Mucosa of gallbladder (tissue), 1 donor: ENCODE measurements at places on chromosomes 1 and 21. TPM values are rescaled to one million over a fixed set of nuclear protein-coding genes. Genes with fewer than 3 reads are reported as not detected.

- peak; percentile 51 for DNase-seq
These were observed 61.5 kb downstream of the CD58 start for GRCh38 chr1:116508984-116509980.

QSOX1 gene
- total RNA-seq, result 395 TPM

NBPF3 gene
- total RNA-seq, result 16.4 TPM

- DNase-seq, result no peak
These were observed 30.4 kb upstream of the MED18 start for GRCh38 chr1:28298438-28298837.

DNA sequence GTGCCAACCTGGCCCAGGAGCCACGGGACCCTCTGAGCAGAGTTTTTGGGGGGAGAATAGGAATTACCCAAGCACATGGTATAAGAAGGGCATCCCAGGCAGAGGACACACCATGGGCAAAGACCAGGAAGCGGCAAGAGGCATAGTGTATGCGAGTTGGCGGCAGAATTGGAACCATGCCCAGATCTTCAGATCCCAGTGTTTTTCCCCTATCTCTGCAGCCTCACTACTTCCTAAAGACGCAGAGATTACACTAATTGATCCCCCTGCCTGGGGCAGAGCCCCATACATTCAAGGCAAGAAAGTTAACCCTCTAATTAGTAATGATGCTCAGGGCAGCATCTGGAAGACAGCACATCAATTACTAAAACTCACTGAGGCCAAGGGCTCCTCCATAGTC lies 48.2 kb downstream of the SYT2 start:
- DNase-seq, result peak; percentile 27

DNA sequence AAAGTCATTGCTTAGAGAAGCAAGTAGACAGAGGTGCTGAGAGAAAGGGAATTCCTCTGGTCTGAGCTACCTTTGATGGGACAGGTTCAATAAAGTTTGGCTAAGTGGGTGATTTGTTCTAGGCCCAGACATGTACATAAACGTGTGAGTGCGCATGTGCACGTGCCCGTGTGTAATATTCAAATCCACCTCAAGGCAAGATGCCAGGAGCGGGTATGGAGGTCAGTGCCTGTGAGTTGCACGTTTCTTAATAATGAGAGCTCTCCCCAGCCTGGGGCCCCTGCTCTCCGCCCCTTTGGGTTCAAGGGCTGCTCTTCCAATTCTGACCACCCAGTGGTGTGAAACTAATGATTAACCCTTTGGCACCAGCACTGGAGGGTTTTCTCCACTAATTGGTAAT lies 53.8 kb upstream of the LMO4 start:
- no peak for DNase-seq

DNA sequence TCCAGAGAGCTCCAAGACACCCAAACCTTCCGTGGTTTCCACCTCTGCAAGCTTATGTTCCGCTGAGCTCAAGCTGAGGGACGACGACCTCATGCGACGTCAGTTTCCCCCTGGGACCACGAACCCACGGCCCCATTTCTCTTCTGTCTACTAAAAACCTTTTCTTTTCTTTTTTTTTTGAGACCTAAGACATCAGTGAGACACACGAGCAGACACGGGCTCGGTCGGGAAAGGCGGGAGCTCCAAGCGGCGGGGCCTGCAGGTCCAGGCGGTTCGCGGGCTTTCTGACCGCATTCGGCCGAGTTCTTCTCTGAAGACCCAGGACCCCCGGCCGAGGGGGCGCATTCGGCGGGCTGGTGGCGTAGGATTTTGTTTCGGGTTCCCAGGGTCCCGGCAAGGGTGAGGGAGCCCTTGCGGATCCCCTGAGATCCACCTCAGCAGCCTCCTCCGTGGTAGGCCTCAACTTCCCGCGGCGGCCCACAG lies 402 bp downstream of the C21orf58 start:
- no peak for DNase-seq

AKNAD1 gene
- total RNA-seq, result 0.37 TPM

SUSD4 gene
- total RNA-seq, result 3.4 TPM

GRCh38 chr1:228799924-228800323 lies 64.6 kb downstream of the RHOU start:
- DNase-seq, result no peak

CFAP141 gene
- not detected for total RNA-seq

NFYC gene
- 57.0 TPM for total RNA-seq

PPP1R8 gene
- 36.5 TPM for total RNA-seq

- DNase-seq, result peak; percentile 46
These were observed 148.6 kb upstream of the CD34 start for GRCh38 chr1:208059409-208060001.

GRCh38 chr1:240056350-240056749 lies 35.3 kb upstream of the FMN2 start:
- DNase-seq, result no peak

DNA sequence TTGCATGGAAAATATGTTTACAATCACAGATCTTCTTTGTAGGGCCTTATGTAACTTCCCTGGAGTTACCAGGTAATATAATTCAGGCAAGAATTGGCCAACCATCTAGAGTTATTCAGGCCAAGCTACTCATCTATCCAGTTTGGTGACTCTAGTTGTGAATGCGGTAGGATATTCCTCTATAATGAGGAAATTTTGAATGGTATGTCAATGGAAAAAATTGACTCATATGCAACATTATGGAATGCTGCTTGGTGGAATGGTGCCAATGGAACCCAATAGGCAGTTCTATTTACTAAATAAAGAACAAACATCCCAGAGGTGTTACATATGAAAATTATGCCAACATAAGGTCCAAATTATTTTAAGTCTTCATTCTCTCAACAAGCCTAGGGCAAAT lies 5.6 kb upstream of the TNFSF18 start:
- DNase-seq, result no peak

GRCh38 chr1:221302357-221302756 lies 423.1 kb downstream of the HLX start:
- DNase-seq, result no peak

- DNase-seq, result no peak
These were observed 220.5 kb downstream of the KCNT2 start for GRCh38 chr1:196387766-196388165.

DNA sequence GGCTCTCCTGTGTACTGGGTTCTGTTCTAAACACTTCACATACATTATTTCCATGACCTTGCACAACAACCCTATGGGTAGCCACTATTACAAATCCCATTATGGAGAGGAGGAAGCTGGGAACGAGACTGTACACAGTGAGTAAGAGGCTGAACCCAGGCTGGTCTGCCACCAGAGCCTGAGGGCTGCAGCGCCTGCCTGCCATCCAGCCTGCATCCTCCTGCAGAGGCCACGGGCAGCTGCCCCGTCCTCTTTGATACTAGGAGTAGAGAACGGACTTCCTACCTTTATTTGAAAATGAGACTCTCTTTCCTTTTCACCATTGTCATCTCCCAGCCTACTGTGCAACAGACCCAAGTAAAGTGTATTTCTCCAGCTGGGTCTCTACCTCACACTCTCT lies 370.0 kb downstream of the HHAT start:
- DNase-seq, result no peak

DNA sequence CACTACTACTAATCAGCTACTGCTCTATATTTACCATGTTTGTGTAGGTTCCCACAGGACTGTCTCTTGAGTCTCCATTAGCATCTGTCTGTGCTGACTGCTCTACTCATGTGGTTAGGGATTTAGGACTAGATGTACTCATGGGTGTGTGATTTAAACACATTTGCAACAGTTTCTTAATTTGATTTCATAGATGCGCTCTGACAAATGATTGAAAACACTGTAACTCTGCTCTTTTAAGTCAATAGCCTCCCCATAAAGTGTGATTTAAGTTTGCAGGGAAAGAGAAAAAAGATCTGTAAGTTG lies 809.3 kb downstream of the NCAM2 start:
- no peak for DNase-seq

DNA sequence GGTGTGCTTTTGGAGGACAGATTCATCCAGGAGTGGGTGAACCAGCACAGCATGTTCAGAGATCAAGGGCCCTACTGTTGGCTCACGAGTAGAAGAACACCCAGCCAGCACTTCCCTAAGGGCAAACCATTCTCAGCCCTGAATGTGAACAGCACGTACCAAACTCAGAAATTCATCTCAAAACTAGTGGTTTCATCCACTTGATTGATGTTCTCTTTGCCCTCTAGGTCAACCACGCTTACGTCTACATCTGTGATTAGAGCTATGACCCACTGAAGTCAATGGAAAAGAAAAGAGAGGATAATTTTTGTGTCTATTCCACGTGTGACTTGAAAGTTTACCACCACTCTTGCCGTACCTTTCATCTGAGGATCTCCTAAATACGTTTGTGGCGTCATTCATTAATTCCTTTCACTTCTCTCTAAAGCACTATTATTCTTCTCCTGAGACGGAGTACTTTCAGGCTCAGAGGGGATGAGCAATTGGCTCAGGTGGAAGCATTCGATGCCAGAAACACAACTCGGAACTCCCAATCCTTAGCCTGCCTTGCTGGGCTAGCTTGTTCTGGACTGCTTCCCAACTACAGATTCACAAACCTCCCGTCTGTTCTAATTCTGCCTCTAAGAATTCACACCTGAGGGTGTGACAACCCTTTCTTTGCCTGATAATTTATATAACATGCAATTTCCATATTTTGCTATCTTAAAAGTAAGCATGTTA lies 57.3 kb upstream of the HIVEP3 start:
- no peak for DNase-seq

DNA sequence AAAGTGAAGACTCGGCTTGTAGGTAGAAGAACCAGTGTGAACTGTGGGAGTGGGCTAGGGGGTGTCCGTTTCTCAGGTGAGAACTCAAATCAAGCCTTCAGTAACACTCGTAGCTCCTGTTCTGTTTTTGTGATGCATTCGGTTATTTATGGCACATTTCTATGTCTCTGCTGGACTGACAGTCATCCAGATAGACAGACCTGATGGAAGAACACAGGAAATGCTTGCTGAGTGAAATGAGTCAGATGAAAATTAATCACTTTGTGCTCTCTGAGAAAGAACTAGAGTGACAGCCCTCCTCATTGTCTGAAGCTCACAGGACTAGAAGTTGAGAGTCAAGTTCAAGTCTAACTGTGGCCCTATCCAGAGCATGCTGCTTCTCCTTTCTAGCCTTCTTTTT lies 360.1 kb upstream of the PLXNA2 start:
- no peak for DNase-seq

NHLH1 gene
- total RNA-seq, result not detected

DNA sequence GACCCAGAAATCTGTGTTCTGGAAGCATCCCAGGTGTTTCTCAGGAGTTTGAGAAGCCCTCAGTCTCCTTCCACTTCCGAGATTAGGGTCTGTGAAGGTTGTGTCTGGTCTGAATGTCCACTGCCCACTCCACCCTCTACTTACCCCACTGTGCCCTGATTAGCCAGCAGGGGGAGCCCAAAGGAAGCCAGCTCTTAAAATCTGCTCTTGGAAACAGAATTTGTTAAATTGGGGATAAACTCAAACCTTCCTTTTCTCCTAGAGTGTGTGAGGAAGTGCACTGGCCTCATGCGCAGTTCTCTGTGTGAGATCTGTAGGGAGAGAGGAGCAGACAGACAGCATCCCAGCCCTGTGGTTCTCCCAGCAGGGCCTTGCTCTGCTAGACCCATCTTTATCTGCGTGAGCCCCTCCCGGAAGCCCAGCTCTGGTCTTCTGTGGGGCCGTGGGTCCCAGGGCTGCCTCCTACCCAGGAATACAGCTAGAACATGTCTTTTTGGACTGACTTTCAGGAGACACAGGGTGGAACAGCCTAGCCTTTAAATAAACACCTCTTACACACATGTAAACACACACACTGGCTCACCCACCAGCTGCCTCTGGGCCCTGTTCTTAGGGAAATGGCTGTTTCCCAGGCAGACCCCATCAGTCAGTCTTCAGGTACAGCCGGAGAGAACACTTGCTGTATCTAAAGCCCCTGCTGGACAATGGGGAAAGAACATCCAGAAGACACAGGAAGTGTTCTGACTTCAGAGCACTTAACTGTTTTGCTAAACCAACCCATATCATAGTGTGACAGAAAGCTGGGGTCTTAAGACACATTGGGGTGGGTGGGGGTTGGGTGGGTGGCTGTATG lies 52.2 kb downstream of the SMYD2 start:
- DNase-seq, result peak; percentile 50

PLXNA2 gene
- total RNA-seq, result 37.4 TPM

DNA sequence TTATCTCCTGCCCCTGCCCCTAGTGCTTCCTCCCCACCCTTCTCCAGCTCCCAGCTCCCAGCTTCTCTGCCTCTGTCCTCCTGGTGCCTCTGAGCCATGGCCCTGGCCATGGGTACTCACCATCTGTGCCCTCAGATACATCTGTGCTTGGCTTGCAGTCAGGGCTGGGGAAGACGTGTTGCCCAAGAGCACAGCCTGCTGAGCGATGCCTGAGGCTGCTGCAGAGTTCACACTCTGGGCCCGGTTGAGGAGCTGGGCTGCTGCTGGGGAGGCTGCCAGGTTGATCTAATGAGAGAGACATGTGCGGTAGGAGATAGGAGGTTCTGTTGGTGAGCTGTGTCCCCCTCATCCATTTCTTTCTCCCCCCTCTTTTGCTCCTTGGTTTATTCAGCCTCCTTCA lies 49.4 kb upstream of the A3GALT2 start:
- no peak for DNase-seq

CSMD2 gene
- total RNA-seq, result 6.5 TPM

- DNase-seq, result no peak
These were observed 29.0 kb downstream of the POU2F1 start for GRCh38 chr1:167249702-167250101.

ERICH3 gene
- 0.09 TPM for total RNA-seq

DNA sequence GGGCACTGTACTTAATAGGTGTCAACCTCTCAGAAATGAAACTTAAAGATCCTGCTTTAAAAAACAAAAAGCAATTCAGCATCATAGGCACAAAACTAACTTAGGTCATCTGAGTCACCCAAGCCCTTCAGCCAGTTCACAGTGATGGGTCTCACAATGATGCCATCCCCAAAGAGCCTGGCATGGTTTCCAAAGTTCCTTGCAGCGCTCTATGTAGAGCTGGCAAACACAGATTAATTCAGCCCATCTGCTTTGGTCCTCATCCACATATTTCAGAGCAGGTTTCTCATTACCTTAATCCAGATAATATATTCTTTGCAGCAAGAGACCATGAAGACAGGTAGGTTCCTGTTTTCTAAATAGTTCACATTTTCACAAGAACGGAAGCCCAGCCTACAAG lies 14.6 kb upstream of the PLA2G2C start:
- no peak for DNase-seq

- DNase-seq, result no peak
These were observed 54.3 kb downstream of the NGF start for GRCh38 chr1:115283681-115284146.

DNA sequence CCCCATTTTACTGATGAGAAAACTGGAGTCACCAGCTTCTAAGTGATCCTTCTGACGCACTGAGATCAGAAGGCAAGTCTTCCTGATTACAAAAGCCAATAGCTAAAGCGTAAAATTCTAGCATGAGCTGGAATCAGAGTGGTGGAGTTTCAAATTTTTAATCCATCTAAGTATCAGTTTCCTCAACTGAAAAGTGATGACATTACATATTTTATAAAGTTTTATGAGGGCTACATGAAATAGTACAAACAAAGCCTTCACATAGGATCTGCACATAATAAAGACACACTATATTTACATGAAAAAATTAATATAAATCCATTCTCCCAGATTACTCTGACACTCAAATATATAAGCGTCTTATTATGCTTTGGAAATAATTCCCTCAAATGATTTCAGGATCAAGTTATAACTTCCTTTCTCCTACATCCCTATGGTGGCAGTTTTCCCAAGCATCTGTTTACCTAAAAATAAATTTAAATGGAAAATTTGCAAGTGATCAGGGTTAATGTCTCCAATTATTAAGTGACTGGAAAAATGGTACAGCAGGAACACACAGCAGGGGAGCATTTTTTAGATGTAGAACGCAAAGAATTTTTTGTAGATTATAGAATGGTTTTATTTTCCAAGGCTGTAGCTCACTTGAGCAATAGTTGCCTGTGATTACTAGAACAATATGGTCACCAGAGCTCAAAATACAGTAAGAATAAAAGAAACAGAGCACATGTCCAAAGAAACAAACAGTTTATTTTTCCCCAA lies 490.4 kb upstream of the C1orf87 start:
- DNase-seq, result no peak

CCDC27 gene
- not detected for total RNA-seq
